NCI-H2081 treated with DMSO at 0.1 percent for 48 hours (cell line): ENCODE measurements at places on chromosomes 7 and 10.

DNA sequence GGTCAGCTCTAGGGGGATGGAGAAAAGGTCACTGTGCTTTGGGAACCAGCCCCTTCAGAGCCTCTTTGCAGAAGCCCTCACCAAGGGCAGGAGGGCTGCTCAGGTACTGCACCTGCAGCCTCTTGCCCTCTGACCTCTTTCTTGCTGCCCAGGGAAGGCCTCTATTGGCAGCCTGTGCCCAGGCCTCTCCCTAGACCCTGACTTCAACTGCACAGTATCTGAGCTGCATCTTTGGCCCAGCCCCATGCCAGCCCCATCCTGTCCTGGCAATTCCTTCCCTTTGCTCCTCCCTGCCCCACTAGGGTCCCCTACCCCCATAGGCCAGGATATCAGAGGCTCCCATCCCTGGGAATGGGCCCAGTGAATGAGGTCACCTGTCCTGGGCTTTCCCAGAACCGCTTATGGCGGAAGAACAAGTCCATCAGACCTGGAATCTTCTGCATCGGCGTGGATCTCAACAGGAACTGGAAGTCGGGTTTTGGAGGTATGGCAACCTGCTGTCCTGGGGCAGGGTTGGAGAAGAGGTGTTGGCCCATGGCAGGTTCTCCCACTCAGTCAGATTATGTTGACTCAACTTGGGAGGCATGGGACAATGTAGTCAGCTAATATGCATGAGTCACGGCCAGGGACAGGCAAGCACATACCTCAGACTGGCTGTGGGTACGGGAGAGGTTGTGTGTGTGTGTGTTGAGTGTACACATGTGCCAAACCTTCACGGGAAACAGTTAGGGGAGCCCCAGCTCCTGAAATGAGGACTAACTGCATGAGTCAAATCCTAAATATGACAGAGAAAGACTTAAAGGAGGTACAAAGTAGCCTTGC, 17.1 kb upstream of the CPA1 start:
- DNase-seq: no peak

DNA sequence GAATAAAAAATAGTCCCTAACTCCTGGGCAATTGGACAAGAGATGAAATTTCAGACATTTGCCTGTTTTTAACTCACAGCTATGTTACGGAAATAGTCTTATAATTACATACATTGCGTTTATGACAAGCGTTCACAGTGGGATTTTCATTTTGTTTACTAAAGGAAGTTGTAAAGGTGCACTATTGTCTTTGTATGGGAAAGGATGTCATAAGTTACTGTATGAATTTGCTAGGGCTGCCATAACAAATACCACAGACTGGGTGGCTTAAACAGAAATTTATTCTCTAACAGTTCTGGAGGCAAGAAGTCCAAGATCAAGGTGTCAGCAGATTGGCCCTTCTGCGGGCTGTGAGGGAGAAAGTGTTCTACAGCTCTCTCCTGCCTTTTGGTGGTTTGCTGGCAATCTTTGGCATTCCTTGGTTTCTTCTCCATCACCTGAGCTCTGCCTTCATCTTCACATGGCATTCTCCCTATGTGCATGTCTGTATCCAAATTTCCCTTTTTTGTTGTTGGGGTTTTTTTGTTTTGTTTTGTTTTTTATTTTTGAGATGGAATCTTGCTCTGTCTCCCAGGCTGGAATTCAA, 5.6 kb downstream of the NFE2L3 start:
- DNase-seq: no peak

- no peak for DNase-seq
Measured at GRCh38 chr10:96968682-96969423, 136.8 kb downstream of the LCOR start.

DNA sequence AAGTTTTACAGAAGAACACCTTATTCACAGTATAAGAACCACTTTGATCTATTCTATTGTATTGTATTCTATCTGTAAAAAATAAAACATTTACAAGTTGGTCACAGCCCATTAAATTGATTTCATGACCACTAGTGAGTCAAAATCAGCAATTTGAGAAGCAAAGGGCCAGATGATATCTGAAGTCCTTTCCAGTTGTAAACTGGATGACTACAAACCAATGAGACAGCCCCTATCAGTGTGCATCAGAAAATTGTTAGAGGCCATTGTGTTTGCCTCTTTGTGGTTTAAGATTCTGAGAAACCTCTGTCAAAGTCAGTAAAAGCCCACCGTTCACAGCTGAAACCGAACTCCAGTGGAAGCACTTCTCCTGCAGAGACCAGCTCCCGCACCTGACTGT, 54.8 kb downstream of the TBXAS1 start:
- DNase-seq: no peak

- no peak for DNase-seq
Measured at GRCh38 chr7:70014472-70015177, 416.4 kb downstream of the AUTS2 start.

DNA sequence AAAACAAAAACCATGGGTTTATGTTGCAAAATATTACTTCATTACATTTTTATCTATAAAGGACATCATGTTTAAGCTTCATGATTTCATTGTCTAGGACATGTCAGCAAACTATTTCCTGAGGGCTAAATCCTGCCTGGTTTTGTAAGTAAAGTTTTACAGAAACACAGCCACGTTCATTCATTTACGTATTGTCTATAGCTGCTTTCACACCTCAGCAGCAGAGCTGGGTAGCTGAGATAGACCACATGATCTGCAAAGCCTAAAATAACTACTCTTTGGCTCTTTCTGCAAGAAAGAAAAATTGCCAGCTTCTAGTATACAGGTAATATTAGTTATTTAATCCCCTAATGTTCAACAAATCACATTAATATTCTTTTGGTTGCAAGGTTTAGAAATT, 12.7 kb upstream of the PIP4K2A start:
- DNase-seq: no peak

DNA sequence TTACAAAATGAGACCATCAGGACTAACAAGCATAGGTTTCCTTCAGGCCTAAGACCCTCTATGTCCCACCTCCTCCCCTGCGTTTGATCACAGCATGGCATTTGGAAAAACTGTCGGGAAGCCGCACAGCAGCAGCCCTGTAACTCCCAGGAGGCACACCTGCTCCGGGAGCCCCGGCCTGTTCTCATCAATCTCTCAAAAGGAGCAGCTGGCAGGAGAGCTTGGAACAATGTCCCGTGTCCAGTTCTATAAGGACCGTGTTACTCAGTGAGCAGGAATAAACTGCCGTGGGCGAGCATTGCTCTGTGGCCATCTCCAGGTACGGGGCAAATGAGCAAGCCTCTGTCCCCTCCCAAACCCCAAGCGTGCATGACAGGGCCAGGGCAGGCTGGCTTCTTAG, 236.9 kb downstream of the SFMBT2 start:
- no peak for DNase-seq

GRCh38 chr10:110502851-110503301, 5.2 kb downstream of the DUSP5 start:
- DNase-seq: no peak

DNA sequence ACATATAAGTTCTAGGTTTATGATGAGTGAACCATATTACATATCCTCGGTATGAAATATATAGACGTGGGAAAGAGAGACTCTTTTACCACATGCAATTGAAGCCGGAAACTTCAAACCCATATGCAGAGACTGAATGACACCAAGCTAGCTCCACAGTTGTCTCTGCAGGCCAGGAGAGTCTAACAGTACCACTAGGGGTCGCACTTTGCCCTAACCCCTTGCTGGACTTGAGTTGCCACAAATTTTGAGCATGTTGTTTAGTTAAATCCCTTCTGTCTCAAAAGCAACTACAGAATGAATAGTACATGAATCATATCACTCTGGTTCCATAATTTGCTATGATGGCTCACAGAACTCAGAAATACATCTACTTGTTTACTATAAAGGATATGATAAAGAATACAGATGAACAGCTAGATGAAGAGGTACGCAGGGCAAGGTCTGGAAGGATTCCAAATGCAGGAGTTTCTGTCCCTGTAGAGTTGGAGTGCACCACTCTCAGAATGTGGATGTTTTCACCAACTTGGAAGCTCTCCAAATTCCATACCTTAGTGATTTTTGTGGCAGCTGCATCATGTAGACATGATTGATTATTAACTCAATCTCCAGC, 112.4 kb upstream of the YAE1 start:
- DNase-seq: no peak

DNA sequence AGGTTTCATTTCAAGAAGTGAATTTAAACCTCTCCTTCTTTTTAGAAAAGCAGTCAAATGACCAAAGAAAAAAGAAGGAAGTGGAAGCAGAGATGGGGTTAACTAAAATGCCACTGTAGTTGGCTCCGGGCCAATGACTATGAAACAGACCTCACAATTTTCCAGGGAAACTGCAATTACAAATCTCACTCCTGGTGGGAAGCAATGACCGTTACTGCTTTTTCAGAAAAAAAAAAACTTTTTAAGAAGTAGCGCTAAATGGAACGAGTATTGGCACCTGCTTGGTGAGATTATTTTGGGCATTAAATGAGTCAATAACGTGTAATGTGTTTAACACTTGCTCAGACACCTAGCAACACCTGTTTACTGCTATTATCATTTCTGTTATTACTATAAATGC, 1.2 kb downstream of the SFRP4 start:
- DNase-seq: no peak

DNA sequence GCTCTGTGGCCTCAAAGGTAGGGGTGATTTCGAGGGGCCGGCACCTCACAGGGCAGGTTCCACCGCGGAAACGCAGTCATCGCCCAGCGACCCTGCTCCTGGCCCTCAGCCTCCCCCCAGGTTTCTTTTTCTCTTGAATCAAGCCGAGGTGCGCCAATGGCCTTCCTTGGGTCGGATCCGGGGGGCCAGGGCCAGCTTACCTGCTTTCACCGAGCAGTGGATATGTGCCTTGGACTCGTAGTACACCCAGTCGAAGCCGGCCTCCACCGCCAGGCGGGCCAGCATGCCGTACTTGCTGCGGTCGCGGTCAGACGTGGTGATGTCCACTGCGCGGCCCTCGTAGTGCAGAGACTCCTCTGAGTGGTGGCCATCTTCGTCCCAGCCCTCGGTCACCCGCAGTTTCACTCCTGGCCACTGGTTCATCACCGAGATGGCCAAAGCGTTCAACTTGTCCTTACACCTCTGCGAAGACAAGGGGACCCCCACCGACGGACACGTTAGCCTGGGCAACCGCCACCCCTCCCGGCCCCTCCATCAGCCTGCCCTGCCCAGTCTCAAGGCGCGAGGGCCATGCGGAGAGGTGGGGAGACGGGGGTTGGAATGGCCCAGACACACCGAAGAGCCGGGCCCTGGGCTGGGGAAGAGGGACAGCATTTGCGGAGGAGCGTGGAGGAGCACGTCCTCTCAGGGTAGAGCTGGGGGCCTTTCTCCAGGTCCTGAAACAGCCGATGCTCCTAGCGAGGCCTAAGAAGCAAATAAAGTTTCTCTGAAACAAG, 6.0 kb downstream of the SHH start:
- no peak for DNase-seq

GRCh38 chr10:90911133-90912051, 9.5 kb downstream of the ANKRD1 start:
- peak; percentile 34 for DNase-seq

- DNase-seq: no peak
Measured at GRCh38 chr10:24953675-24954074, 1.3 kb upstream of the PRTFDC1 start.

- DNase-seq: no peak
Measured at GRCh38 chr7:70318511-70318910, 720.2 kb downstream of the AUTS2 start.

GRCh38 chr7:121402701-121403100, 6.6 kb upstream of the FAM3C start:
- no peak for DNase-seq

- no peak for DNase-seq
Measured at GRCh38 chr10:113522460-113522859, 30.4 kb upstream of the HABP2 start.

- DNase-seq: no peak
Measured at GRCh38 chr7:10802526-10802925, 171.1 kb upstream of the PHF14 start.

- no peak for DNase-seq
Measured at GRCh38 chr10:4819707-4820106, 6.3 kb upstream of the AKR1E2 start.

DNA sequence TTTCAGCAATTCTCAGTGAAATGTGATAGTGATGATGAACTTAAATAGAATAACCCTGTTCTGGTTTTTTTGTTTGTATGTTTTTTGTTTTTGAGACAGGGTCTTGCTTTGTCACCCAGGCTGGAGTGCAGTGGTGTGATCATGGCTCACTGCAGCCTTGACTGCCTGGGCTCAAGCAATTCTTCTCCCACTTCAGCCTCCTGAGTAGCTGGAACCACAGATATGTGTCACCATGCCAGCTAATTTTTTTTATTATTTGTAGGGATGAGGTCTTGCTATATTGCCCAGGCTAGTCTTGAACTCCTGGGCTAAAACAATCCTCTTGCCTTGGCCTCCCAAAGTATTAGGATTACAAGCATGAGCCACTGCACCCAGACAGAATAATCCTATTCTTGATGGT, 14.3 kb upstream of the COL17A1 start:
- DNase-seq: no peak

GRCh38 chr7:327991-328702, 38.2 kb downstream of the FOXL3 start:
- DNase-seq: no peak

- DNase-seq: no peak
Measured at GRCh38 chr10:6579904-6580278, at the start of gene PRKCQ. Gene PRKCQ, minus strand, starts transcription at chr10:6580276. Its CDS starts 65,141 bp downstream, at chr10:6515135.

GRCh38 chr10:14838582-14839304, 637 bp downstream of the HSPA14 start:
- DNase-seq: no peak

DNA sequence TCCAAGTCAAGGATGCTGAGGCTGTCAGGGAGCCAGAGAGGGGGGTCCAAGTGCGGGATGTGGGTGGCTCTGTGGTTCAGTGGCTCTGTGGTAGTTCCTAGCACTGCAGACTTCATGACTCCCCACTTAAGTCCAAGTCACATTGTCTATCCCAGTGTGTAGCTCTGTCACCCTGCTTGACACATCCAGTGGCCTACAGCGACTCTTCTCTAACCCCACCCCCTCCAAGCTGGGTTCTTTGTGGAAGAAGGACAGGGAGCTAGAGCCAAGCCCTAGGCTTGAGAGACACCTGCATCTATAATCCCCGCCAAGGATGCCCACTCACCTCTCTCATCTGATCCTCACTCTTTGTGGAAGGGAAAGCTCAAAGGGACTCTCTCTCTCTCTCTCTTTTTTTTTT, 57.6 kb downstream of the ADCYAP1R1 start:
- no peak for DNase-seq

DNA sequence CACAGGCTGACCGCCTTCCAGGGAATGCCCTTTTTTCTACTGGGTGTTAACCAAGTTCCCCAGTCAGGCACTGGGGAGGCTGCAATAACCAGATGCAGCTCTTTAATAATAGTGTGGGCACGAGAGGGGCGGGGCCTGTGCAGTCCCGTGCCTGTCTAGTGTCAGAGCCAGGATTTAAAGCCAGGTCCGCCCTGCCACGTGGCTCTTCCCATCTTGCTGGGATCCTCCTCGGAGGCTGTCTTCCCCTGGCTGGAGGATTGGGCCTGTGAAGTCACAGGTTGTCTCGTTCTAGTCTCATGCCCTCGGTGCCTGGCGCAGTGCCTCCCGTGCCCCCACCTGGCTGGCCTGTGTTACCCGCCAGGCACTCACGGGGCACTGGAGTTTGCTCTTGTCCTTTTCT, 25.2 kb downstream of the TMEM120A start:
- DNase-seq: no peak
